Stimulated activated CD8-positive, alpha-beta memory T cell treated with anti-CD3 and anti-CD28 coated beads, Interleukin-7, amount 100 ng/mL, for 4 hours (primary cell): ENCODE measurements at places on chromosomes 1 and 21.
A peak's percentile ranks its signal among the peaks of the same experiment; 100 is the strongest.

DNA sequence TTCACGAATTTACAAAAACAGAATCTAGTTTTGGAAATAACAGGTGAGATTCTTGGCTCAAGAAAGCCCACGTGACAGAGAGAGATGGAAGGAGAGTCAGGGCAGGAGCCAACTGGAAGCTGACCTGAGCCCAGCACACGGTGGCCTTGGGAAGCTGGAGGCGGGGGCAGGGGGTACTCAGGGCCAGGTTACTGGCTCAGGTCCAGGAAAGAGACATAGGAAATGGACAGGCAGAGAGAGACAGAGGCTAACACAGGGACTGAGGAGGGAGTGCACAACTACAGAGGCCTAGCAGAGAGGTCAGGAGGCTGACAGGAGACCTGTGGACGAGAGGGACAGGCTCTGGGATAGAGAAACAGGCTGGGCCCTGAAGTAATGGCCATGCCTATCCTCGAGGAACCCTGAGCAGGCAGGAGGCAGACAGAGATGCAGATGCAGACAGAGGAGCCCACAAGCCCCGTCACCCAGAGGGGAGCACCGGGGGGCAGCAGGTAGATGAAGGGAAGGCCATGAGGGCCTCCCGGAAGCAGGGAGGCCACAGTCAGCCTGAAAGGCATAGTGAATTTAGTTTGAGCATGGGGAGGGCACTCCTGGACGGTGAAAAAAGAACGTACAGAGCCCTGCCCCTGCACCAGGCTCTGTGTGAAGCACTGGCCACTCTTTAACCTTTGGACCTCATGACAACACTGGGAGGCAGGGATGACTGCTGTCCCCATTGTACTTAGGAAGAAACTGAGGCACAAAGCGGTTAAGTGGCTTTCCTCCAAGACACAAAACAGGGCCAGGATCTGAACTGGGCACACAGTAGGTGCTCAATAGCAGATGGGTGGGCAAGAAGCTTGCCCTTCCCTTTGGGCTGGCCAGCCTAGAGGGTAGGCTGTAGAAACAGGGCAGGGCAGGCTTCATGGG is 230.1 kb downstream of the TRABD2B start:
- DNase-seq: no peak

DNA sequence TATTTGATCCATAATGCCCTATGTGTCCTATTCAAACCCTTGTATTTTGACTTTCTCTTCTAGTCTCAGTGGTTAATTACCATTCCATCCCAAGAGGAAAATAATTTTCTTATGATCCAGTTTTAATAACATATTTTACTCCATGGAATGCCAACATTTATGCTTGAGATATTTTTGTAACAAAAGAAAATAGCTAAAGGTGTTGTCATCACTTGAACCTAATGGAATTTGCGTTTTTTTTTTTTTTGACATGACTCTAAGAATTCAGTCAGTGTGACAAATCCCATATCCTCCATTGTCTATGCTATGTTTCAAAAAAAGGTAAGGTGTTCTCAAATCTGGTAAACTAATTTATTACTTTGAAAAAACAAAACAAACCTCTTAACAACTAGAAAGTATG is 324.1 kb upstream of the ADAMTS5 start:
- no peak for DNase-seq

- no peak for DNase-seq
These were observed 82.3 kb upstream of the CACHD1 start for GRCh38 chr1:64387389-64388285.

GRCh38 chr1:234997201-234997895 is 131.3 kb downstream of the TOMM20 start:
- no peak for DNase-seq

DNA sequence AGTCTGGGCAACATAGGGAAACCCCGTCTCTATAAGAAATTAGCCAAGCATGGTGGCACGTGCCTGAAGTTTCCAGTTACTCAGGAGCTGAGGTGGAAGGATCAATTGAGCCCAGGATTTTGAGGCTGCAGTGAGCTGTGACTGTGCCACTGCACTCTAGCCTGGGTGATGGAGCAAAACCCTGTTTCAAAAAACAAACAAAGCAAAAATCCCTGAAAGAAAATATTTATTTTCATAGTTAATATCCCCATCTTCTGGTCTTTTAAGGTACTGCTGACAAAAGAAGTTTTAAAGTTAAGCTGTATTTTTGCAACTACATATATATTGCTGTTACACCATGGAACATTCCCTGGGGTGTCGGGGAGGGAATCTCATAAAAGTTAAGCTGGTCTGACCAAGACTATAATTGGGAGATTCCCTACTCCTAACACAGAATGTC is 26.0 kb downstream of the VAMP4 start:
- no peak for DNase-seq

- no peak for DNase-seq
These were observed 116.0 kb upstream of the KCNJ6 start for GRCh38 chr21:38032082-38032801.

DNA sequence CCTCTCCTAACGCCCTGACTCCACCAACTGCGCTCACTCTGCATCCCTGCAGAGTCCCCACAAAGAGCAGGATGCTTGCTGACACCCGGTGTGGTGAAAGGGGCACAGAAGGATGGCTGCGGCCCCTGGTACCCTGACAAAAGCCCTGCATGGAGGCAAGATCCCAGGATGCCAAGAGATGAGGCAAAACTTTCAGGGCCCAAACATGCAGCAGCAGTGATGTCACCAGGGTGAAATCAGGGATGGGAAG is 36.6 kb downstream of the SLC9A1 start:
- no peak for DNase-seq

GRCh38 chr1:91124989-91125417 is 103.2 kb upstream of the ZNF644 start:
- peak; percentile 8 for DNase-seq

DNA sequence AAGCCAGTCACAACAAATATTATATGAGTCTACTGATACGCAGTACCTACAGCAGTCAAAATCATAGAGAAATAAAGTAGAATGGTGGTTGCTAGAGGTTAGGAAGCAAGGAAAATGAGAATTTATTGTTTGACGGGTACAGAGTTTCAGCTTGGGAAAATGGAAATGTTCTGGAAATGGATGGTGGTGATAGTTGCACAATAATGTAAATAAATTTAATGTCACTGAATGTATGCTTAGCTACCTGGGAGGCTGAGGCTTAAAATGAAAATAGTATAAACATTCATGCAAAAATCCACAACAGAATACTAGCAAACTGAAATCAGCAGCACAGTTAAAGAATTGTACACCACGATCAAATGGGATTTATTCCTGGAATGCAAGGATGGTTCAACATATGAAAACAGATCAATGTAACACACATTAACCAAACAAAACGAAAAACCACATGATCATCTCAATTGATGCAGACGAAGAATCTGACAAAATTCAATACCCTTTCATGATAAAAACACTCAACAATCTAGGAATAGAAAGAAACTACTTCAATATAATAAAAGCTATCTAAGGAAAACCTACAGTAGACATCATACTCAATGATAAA is 10.7 kb downstream of the TUT4 start:
- DNase-seq: no peak

- no peak for DNase-seq
These were observed 133.4 kb downstream of the CASZ1 start for GRCh38 chr1:10662824-10663677.

DNA sequence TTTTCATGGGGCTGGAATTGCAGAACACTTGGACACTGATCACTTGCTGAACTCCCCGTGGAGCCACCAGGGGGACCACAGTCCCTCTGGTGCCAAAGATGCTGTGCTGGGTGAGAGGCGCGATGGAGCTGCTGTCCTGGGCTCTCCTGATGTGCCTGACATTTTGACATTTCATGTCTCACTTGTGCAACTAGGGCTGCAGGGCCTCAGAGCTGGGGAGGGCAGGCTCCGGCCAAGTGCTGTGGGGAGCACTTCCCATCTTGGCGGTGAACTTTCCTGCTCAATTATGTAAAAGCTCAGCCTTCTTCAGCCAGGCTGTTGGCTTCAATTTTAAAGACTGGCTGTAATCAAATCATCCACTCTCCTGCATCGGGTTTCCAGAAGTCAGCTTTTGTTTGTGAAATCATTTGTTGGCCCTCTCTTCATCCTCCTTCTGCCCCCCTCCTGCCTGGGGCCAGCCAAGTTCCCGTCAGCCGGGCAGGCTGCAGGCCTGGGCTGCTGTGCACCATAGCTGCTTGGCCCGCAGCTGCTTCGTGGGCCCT is 36.8 kb downstream of the KCNAB2 start:
- no peak for DNase-seq

DNA sequence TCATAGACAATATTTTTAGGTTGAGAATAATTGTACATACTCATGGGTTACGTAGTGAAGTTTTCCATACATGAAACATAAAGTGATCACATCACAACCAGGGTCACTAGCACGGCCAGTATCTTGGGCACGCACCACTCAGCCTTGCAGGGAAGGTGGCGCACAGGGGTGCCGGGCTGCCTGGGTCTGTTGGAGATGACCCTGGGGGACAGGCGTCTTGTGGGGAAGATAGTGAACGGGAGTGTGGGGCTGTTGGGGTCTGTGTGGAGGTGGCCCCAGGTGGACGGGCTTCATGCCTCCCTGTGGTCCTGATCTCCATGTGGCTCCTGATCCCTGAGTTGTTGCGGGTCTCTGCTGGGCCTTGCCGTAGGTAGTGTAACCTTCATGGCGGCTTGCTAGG is 38.3 kb upstream of the PRSS38 start:
- DNase-seq: no peak

DNA sequence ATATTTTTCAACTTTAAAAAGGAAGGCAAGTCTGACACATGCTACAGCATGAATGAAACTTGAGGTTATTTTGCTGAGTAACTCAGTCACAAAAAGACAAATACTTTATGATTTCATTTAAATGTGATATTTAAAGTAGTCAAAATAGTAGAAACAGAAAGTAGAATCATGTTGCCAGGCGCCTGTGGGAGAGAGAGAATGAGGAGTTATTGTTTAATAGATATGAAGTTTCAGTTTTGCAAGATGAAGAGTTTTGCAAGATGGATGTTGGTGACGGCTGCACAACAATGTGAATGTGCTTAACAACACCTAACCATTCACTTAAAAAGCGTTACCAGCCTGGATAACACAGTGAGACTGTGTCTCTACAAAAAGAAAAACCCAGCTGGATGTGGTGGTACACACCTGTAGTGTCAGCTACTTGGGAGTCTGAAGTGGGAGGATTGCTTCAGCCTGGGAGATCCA is 20.7 kb upstream of the ATP1A1 start:
- DNase-seq: no peak

- DNase-seq: no peak
These were observed 26.6 kb downstream of the MSTO1 start for GRCh38 chr1:155636397-155637153.

GRCh38 chr1:22821027-22821426 is 110.4 kb downstream of the EPHB2 start:
- no peak for DNase-seq

DNA sequence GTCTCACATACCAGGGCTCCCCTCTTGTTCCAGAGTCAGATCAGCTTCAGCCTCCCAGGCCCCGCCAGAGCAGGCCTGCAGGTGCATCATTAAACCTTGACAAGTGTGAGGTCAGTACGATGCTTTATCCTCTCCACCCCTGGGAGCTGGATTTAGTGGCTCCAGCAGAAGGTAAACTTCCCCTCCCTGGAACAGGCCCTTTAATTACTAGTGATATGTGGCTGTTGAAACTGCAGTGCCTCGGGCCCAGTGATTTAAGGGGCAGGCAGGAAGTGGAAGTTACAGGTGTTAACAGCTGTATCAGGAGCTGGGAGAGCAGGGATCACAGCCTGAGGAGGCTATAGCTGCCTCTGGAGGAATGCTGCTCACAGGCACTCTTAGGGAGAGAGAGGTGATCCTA is 132.4 kb upstream of the KLHDC7A start:
- no peak for DNase-seq

DNA sequence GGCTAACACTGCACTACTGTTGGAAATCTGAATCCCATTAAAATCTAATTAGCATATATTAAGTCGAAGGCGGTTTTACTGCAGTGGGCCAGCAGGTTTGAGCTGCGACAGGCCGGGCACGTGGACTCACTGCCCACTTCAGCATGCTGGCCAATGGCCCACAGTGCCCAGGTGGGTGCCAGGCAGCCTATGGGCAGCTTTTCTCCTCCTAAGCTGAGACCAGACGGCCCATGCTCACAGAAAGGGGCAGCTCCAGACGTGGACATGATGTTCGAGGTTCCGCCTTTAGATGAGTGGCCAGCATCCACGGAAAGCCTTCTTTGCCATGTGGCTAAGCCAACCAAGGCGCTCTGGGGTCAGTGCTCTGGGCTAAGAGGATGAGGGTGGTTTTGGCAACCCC is 89.8 kb upstream of the KLHDC7A start:
- no peak for DNase-seq

GRCh38 chr1:168320800-168321450 is 40.2 kb downstream of the TBX19 start:
- no peak for DNase-seq

DNA sequence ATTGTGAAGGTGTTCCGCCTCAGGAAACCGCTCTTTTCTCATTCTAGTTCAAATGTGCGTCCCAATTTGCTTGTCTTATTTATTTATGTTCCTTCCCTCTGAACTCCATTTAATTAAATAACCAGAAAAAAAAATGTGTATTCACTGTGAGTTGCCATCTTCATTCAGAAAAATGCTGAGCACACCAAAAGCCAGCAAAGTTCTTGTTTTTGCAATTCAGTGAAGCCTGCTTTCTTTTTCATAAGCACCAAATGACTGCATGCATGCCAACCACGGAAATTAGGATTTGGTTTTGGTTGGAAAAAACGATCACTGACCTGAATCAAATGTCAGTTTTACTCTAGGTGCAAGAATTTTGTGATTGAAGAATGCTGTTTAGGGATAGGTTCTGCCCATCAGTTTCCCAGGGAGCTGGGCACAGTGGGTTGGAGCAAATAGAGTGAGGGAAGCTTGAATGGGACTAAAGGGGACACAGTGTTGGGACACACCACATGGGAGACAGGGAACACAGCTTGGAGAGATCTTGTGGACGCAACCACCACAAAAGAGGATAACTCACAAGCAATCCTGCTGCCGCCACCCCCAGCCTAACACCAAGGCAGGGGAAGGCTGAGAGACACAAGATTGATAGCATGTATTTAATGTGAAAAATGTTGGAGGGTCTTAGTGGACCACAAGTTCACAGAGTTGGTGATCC is 183.4 kb upstream of the GALNT2 start:
- DNase-seq: no peak

DNA sequence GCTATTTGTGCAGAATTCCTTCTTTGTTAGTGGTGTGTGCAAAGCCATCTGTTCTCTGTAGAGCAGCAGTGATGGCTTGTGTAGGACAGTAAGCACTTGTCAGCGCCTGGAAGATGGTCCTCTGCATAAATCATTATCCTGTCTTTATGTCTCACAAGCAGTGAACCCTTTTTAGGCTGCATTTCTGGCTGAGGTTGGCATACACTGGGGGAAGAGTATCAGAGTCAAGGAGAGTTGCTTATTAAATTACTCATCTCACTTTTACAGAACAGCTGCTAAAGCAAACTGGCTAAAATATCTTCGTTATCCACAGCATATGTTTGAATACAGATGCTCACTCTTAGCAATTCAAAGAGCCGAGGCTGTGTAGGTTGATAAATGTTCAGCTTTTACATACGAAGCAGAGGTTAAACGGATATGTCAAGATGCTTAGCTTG is 54.6 kb upstream of the NCAM2 start:
- no peak for DNase-seq

- DNase-seq: no peak
These were observed 872 bp downstream of the GPBP1L1 start for GRCh38 chr1:45685308-45686014.

- DNase-seq: no peak
These were observed 143.8 kb downstream of the DAB1 start for GRCh38 chr1:57279909-57280666.
